ENCODE measurements at places on chromosomes 3 and 15. TPM values are rescaled to one million over a fixed set of nuclear protein-coding genes. Genes with fewer than 3 reads are reported as not detected.
A peak's percentile ranks its signal among the peaks of the same experiment; 100 is the strongest.

DNA sequence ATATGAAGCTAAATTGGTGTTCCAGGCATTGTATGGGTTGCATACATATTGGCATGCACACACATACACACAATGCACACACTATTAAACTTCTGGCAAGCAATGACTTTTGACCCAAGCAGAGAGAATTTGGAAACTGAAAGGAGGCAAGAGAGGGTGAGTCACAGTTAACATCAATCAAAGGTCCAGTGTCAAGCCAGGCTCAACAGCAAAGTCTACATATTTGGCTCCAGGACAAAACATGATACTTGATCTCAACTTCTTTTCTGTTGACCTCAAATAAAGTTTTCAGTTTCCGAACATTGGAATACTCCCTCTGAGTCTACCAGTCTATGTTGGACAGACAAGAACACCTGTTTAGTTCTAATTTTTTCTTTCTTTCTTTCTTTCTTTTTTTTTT is 28.3 kb downstream of the IL12A start:
- no peak for DNase-seq

DNA sequence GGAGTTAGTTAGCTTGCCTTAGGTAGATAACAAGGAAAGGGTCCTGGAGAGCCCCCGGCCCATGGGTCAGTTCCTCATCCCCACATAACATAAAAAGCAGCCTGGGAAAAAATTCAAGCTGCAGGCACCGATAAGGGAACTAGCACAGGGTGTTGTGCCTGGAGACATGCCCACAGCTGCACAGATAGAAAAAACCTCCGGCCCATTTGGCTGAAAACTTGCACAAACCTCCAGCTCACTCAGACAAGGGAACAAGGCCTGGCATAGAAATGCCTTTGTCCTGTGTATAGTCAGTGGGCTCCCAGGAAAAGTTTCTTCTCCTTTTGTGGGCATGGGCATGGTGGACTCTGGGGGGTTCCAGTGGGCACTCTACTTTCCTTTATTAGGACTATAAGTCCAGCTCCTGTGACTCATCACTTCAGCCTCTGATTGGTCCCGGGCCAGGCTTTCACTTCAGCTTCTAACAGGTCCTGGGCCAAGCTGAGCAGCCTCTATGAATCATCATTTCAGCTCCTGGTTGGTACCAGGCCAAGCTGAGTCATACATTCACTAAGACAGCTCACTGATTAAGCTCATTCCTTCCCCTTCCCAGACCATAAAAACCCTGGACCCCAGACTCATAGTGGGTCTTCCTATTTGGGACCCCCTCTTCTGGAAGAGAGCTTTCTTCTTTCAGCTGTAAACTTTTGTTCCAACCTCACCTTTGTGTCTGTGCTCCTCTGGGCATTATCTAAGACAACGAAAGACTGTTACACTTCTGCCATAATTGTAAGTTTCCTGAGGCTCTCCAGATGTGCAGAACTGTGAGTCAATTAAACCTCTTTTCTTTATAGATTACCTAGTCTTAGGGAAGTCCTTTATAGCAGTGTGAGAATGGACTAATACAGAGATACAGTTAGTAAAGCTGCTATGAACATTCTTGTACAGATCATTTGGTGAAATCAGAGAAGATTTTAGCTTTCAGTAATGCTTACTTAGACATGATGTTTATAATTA is 348.0 kb upstream of the DPPA4 start:
- DNase-seq, result peak; percentile 16

- DNase-seq, result peak; percentile 98
Observed at GRCh38 chr15:74545776-74546656, 5.0 kb downstream of the ARID3B start.

DNA sequence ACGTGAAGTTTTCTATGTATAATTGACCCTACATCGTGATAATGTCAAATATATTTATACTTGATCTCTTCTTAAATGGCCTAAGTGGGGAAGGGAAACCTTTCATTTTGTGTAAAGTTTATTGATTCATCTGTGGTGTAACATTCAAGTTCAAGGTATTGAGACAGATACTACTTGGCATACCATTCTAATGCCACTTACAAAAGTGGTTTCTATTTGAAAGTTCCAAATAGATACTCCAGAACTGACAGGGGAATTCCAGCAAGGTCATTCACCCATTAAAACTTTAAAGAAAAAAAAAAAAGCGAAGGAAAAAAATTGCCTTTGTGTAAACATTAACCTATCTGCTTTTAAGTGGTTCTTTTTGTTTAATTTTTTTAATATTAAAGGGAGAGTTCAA is 45.3 kb upstream of the MAP3K13 start:
- DNase-seq, result no peak

ACTC1 gene
- total RNA-seq, result 2,723 TPM

RTP3 gene
- total RNA-seq, result 0.04 TPM

GRCh38 chr3:56133423-56133822 is 334.8 kb downstream of the ERC2 start:
- no peak for DNase-seq

LYZL4 gene
- total RNA-seq, result not detected

PDIA5 gene
- total RNA-seq, result 21.9 TPM

GASK1A gene
- total RNA-seq, result 14.6 TPM

DNA sequence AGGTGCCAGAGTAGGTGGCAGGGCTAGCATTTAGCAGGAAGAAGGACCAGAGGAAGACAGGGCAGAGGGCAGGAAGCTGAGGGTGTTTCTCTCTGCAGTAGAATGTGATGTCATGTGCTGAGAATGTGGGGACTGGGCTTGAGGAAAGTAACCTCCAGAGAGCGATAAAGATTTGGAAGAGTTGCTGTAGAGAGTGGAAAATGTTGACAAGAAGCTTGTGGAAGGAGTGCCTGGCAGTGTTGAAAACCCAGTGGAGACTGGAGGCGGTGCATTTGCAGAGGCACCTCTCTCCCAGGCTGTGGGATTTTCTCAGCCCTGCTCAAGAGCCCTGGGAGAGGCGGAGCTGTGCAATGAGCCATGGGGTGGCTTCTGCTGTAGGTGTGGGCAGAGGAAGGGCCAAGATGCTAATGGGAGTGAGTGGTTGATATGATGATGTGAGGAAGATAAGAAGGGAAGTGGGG is 54.8 kb downstream of the MESD start:
- peak; percentile 91 for DNase-seq

C3orf52 gene
- 5.7 TPM for total RNA-seq

LOXL1 gene
- 20.0 TPM for total RNA-seq

DGKG gene
- total RNA-seq, result 1.8 TPM

DNA sequence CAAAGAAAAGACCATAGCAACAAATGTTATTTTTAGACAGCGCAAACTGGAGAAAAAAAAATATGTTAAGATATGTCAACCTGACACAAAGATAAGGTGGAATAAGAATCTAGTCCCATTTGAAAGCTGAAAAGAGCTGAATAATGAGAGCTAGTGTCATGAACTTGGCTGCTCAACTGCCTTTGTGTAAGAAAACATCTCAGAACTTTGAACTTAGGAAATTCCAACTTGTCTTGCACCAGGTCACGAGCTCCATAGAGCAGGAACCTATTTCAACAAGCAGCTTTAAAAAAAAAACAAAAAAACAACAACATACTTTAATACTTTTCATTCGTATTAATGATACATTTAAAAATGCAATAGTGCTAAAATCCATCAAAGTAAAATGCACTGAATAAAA is 79.5 kb downstream of the ZNF280D start:
- DNase-seq, result peak; percentile 21

DNA sequence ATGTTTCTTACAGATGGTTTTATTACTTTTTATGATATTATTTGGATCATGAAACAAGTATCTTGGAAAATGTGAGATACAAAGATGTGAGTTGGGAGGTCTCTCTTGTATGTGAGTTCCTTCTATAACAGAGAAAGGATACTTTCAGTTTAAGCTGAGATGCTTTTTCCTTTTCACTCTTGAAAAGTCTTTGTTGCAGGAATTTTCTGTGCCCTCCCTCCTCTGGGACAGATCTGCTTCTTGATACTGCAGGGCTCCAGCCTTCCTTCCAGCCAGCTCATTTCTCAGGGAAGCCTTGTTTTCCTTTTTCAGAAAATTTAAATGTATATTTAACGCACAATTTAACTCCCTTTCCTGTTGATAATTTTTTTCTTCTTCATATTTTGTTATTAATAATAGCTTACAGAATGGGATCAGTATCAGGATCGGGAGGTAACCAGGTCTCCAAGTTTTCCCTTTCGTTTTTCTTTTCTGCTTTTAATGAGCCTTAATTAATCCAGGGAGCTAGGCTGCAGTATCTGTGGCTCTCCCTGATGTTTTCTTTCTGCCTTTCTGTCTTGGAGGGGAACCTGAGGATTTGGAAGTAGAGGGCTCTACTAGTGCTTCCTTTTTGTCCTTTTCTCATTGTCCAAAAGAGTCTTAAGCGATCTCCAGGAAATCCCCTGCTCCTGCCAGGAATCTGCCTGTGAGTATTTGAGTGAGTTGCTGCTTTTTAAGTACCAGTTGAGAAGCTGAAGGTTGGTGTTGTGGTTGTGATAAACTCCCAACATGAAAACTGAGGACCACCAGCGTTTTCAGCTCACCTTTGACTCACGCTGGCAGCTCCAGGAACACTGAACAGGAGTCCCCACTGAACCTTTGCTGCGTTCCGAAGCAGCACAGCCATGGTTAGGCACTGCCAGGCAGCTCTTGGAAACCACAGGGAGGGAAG is 105.7 kb downstream of the IGF1R start:
- DNase-seq, result peak; percentile 55

DNA sequence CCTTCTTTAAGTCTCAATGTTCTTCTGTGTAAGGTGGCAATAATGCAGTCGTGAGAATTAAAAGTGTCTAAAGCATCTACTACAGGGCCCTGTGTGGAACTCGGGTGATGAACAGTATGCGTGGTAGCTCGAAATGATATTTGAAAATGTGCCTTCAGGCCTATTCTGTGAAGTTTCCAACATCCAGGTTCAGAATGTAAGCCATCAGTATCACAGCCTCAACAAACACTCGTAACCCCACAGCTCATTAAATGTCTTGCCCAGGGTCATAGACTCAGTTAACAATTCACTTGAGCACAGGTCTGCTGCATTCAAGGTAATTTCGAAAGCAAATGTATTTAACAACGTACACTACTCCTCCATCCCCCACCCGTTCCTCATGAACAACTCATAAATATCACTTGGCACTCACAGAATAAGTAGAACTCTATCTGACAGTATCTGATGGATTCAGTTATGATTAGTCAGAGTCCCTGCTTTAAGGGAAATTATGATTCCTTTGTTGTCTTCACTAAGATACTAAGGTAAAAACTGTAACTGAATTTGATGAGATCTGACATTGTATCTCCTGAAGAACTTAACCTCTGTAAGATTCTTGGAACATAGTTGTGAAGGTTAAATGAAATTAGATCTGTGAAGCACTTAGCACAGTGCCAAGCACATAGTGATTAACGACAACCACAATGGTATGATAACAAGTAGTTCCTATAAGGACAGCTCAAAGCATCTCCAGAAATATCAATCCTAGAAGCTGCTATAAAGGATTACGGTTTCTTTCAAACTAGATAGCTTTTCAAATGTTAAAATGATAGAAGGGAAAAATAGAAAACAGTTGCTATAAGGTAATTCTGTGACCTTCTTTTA is 642.3 kb downstream of the TBL1XR1 start:
- DNase-seq, result no peak

- no peak for DNase-seq
Observed at GRCh38 chr3:28906561-28907310, 374.1 kb upstream of the RBMS3 start.

- no peak for DNase-seq
Observed at GRCh38 chr15:57806003-57806402, 99.5 kb downstream of the POLR2M start.

- DNase-seq, result no peak
Observed at GRCh38 chr3:98514948-98515347, 7.8 kb downstream of the CLDND1 start.

DNA sequence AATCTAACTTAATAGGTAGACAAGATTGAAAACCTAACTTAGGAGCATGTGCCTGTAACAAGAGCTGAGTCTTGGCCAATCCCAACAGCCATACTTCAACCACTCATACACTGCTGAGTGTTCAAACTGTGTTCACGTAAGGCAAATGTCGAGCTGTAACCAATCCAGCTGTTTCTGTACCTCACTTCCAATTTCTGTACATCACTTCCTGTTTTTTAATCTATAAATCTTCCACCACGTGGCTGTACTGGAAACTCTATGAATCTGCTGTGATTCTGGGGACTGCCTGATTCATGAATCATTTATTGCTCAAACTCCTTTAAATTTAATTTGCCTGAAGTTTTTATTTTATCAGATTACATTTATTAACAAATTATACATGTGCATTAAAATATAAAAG is 44.6 kb upstream of the NEDD4 start:
- peak; percentile 25 for DNase-seq

DNA sequence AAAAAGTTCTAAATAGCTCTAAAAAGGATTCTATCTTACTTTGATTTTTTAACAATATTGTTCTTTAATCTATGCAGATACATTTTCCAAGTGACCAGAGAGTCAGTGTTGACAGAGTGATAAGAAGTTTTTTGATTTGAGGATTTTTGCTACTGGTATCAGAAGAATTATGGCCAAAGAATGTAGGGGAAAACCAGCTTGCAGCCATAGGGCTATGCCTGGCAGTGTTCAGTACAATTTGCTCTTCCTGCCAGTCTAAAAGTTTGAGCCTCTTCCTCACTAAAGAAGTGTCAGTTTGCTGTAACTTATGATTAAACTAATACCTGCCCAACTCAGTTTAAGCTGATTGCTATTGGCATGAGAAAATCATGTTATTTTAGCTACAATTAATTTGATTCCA is 35.3 kb upstream of the FSIP1 start:
- DNase-seq, result no peak

GRCh38 chr15:83115831-83116565 is 8.6 kb downstream of the TM6SF1 start:
- DNase-seq, result no peak

- DNase-seq, result no peak
Observed at GRCh38 chr3:13004376-13004775, 68.9 kb downstream of the IQSEC1 start.

- no peak for DNase-seq
Observed at GRCh38 chr15:69341356-69341755, 42.6 kb downstream of the PAQR5 start.

DNA sequence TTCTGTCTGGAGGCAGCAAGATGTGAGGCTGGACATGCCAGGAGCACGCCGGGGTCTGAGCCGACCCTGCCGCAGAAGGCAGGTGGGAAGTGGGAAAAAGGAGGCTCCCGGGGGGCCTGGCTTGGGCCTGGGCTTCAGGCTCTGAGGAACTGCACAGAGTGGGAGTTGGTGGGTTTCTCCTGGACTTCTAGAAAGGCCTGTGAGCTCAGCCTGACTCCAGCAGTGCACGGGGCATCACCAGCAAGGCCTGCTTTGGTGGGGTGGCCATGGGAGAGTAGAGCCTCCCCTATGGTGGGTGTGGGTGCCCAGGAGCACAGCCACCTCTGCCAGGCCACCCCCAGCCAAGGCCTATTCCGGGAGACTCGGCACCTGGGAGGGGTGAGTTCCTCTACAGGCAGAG is 18.1 kb upstream of the SLC41A3 start:
- no peak for DNase-seq

KNG1 gene
- 0.13 TPM for total RNA-seq

DNA sequence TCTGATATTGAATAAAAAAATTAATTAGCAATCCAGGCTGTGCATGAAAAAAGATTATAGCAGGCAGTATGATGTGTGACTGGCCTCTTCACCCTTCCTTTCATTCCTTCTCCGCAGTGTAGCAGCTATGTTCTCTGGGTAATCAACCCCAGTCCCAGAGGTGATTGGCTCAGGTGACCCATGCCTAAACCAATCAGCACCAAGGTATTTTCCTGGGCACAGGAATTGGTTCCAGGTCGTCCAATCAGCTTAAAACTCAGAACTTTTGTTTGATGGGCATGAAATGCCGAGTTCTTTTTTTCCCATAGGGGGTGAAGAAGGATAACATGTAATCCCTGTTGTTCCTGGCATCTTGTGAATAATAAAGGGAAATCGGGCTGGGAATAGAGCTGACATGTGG is 5.8 kb upstream of the BNC1 start:
- no peak for DNase-seq

GRCh38 chr3:39383881-39384664 is 903 bp downstream of the SLC25A38 start:
- peak; percentile 97 for DNase-seq

GNL3 gene
- total RNA-seq, result 88.7 TPM
